Activated naive CD4-positive, alpha-beta T cell treated with anti-CD3 and anti-CD28 coated beads, Interleukin-2, amount 50 U/mL, for 72 hours (primary cell): ENCODE measurements at places on chromosomes 7 and 10. TPM values are rescaled to one million over a fixed set of nuclear protein-coding genes. Genes with fewer than 3 reads are reported as not detected.

The PFKP gene
- total RNA-seq: 258 TPM

The DGKI gene
- total RNA-seq: 0.71 TPM

The SPDYE11 gene
- not detected for total RNA-seq

The UPK3BL1 gene
- 43.4 TPM for total RNA-seq

The TLX1 gene
- not detected for total RNA-seq

The BAMBI gene
- not detected for total RNA-seq

The COL13A1 gene
- total RNA-seq: not detected

DNA sequence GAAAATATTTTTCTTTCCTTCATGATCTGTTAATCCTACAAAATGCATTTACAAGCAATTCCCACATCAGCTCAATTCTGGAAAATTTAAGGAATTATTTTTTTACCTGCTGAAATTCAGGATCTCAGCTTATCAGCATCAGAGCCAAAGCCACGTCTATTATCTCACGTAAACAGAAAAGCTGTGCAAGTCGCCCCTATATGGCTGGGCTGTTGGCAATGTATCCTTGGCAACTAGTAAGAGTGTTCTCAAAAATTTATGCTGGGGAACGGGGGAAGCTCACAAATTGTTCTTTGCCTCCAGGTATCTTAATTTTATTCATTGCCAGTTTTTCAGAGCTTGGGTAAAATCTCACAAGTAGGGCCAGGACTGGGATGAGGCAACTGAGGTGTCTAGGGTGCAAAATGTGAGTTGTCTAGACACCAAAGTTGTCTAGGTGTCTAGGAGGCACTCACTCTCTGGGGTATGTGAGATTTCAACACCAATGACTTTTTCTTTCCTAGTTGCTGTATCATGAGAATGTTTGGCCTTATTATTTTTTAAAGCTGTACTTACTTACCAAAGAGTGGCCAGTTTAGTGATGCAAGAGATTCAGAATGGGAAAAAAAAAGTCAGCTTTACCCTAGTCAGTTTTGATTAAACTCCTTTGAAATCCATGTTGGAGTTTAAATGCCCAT is 5.1 kb downstream of the GSTO2 start:
- no peak for DNase-seq

DNA sequence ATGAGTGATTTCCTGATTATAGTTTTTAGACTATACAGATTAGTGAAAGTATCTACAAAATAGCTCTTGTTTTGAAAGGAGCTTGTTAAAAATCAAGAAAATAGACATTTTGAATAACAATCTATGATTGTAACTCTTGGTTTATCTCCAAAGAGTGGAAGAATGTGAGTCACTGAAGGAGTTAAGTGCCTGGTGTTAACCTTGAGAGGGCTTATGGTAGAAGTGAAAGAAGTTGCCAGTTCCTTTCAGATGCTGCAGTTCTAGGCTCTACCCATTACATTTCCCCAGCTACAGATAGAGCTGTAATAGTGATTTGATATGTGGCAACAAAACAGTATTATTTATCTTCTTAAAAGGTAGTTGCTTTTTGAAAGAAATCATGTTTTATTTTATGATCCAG is 12.7 kb downstream of the NRBF2 start:
- DNase-seq: no peak

- no peak for DNase-seq
Measured at GRCh38 chr7:112510001-112510742, 29.4 kb downstream of the LSMEM1 start.

DNA sequence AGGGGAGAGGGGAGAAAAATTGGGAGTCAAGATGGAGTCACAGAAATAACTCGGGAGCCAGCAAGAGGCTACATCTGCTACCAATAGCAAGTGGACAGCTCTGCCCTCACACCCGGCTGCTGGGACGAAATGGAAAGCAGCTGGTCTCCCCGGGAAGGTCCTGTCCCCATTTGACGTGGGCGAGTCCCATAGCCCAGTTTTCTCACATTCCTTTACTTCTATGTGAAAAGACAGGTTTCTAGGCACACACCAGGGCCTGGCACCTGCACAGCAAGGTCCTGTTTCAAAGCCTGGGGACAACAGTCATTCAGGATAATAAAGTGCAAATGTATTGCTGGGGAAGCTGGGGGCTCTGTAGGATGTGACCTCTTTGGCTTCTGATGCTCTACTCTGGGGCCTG is 162.6 kb downstream of the OAT start:
- no peak for DNase-seq

DNA sequence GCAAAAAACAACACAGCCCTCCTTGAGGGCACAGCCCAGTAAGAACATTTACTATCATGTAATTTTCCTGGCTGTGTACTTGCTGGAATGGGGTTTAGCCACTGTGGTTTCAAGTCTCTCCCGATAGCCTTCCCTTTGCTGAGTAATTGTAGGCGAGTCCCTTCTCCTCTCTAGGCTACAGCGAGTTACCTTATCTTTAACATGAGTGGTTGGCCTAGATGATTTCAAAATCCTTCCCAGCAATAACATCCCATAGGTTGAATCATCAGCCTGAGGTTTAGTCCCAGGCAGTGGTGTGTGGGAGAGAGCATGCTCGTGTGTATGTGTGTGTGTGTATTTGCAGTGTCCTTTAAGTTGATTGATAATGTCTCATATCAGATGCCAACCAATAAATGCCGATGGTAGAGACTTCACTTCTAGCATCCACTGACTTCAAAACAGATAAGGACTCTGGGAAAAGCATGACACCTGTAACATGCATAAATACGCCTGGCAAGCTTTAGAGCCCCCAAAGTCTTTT is 142.9 kb upstream of the ZMIZ1 start:
- DNase-seq: no peak

DNA sequence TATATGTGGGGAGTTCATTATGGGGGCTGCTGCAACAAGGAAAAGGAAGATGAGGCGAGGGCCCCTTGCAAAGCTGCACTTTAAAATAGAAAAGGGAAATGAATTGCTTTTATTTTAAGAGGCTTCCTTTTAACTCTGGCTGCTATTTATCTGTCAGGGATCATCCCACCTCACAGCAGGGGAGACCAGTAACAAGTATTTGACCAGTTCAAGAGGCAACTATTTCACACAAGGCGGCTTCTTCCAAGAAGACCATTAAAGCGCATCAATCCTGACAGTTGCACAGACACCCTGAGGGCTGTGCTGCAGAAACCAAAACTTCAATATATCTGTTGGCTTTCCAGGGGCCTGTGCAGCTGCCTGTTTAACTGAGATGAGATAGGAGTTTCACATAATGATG is 1009.2 kb downstream of the SORCS3 start:
- no peak for DNase-seq

DNA sequence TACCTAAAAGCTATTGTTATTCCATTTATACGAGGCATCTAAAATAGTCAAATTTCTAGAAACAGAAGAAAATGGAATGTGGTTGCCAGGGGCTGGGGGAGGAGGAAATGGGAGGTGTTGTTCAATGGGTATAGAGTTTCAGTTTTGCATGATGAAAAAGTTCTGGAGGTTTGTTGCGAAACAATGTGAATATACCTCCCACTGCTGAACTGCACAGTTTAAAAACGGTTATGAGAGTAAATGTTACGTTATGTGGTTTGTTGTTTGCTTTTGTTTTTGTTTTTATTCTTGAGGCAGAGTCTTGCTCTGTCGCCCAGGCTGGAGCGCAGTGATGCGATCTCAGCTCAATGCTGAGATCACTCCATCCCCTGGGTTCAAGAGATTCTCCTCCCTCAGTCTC is 64.9 kb upstream of the NRBF2 start:
- no peak for DNase-seq

GRCh38 chr10:94043431-94043990 is 49.8 kb downstream of the PLCE1 start:
- DNase-seq: no peak

- no peak for DNase-seq
Measured at GRCh38 chr7:8516976-8517375, 83.6 kb downstream of the NXPH1 start.

GRCh38 chr10:42816912-42817311 is 34.3 kb downstream of the BMS1 start:
- DNase-seq: no peak

DNA sequence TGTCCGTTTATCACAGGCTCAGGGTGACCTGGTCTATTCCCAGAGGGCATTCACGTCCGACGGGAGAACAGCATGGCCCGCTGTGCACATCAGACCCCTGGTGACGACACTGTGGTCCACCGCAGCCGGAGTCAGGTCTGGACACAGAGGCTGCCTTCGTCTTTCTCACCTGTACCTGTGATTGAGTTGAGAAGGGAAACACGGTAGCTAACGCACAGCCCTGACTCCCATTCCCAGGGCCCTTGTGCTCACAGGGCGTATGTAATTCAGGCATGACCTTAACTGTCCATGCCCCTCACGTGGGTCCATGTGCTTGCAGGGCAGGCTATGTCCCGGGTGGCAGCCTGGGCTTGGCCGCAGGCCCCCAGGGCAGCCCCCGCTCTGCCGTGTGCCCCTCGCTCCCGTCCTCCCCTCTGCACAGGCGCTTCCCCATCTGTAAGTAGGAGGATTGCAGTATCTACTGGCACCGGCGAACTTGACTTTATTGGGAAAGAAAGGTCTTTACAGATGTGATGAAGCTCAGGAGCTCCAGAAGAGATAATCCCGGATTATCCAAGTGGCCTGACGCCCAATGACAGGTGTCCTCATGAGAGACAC is 221.3 kb upstream of the TCERG1L start:
- DNase-seq: no peak

- DNase-seq: no peak
Measured at GRCh38 chr7:2099048-2099957, 133.4 kb downstream of the MAD1L1 start.

- no peak for DNase-seq
Measured at GRCh38 chr10:74486659-74487058, 335.6 kb downstream of the ADK start.

- DNase-seq: no peak
Measured at GRCh38 chr7:112121318-112121717, 84.9 kb downstream of the DOCK4 start.

- no peak for DNase-seq
Measured at GRCh38 chr10:88652616-88653015, 11.6 kb upstream of the LIPF start.
